ENCODE measurements at places on chromosomes 3 and 15.

GRCh38 chr3:150793641-150794040 is 30.7 kb upstream of the SIAH2 start:
- DNase-seq = no peak

- DNase-seq = no peak
These were observed 83.0 kb downstream of the FHIT start for GRCh38 chr3:61168286-61168685.

- DNase-seq = no peak
These were observed 143.1 kb upstream of the LINGO1 start for GRCh38 chr15:77775837-77776236.

GRCh38 chr15:94036156-94036555 is 195.2 kb upstream of the MCTP2 start:
- DNase-seq = no peak

DNA sequence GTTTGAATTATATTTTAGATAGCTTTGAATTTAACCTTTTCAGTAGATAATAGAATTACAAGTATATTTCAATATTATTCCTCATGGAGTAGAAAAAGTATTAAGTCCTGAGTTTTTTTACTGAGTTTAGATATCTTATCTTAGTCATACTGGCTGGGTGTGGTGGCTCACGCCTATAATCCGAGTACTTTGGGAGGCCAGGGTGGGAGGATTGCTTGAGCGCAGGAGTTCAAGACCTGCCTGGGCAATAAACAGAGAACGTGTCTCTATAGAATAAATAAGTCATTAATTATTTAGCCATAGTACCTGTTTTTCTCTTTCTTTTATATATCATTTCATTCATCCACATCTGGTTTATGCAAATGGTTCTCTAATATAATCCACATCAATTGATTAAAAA is 9.9 kb downstream of the RAP2B start:
- DNase-seq = no peak
